ENCODE measurements at places on chromosomes 6 and 20.

- DNase-seq: peak; percentile 29
Observed at GRCh38 chr6:140921366-140922226, 1211.1 kb upstream of the GJE1 start.

GRCh38 chr20:38937978-38938473 lies 11.8 kb downstream of the FAM83D start:
- DNase-seq: no peak

DNA sequence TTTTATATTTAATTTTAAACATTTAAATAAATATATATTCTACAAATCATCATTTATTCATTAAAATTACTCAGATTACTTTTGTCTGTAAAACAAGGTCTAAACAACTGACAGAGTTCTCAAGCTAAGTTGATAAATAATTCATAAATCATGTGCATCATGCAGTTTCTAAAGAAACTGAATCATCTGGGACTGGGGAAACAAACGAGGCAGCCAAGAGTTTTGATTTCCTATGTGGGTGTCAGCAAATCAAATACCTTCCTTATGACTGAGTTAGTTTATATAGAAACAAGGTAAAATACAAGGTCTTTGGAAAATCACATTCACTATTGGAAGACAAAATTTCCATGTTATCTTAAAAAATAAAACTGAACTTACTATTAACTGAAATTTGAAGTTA lies 149.9 kb upstream of the BEND6 start:
- DNase-seq: no peak

- DNase-seq: no peak
Observed at GRCh38 chr20:20363799-20364592, 3.9 kb upstream of the INSM1 start.

DNA sequence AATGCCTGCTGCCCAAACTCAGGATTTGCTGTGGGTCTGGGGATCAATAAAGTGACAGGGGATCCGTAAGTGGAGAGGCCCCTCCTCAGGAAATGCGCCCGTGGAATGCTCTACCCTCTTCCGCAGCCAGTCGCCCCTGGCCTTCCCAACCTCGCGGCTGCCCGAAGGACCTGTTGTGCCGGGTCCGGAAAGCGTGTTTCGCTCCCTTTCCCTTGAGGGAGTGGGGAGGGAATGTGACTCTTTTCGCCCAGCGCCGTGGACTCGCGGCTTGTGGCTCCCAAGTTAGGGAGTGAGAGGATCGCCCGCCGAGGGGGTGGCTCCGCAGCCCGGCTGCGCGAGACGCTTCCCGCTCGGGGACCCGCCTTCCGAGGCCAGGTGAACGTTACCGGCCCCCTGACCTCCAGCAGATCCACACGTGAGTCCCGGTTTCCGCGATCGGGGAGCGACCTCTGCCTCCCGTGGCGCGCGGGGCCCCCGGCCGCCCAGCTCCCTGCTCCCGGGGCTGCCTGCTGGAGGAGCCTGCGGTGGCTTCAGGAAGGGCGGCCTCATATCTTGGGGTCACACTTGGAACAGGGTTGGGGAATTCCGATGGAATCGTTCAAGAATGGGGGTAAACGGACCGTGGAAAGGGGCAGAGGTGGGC lies 666 bp downstream of the TPD52L1 start:
- DNase-seq: no peak

DNA sequence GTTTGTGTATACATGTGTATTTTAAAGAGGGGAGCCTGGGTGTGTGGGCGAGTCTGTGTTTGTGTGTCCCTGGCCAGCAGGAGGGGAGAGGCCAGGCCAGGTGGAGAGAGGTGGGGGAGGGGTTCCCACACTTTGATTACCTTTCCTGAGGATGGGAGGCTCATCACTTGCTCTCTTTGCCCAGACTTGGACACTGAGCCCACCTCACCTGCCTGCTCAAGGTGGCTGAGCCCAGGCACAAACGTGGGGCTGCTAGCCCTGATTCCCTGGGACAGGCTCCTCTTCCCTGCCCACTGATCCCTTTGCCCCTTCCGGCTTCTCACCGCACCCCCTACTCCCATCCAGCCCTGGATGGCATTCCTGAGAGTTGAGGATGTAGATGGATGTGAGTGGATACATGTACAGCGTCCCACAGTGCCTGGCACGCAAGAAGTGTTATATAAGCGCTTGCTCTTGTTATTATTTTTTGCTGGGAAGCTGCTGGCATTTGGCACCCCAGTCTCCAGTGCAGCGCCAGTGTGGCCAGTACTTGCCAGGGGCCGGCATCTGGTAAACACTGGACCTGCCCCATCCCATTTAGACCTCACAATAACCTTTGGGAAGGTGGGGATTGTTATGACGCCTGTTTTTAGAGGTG lies 2.7 kb downstream of the CEBPB start:
- DNase-seq: no peak

- DNase-seq: no peak
Observed at GRCh38 chr6:63437058-63437457, 117.3 kb upstream of the LGSN start.

GRCh38 chr20:56439771-56440291 lies 27.8 kb downstream of the CASS4 start:
- no peak for DNase-seq

- no peak for DNase-seq
Observed at GRCh38 chr6:82408952-82409431, 45.4 kb downstream of the TPBG start.

DNA sequence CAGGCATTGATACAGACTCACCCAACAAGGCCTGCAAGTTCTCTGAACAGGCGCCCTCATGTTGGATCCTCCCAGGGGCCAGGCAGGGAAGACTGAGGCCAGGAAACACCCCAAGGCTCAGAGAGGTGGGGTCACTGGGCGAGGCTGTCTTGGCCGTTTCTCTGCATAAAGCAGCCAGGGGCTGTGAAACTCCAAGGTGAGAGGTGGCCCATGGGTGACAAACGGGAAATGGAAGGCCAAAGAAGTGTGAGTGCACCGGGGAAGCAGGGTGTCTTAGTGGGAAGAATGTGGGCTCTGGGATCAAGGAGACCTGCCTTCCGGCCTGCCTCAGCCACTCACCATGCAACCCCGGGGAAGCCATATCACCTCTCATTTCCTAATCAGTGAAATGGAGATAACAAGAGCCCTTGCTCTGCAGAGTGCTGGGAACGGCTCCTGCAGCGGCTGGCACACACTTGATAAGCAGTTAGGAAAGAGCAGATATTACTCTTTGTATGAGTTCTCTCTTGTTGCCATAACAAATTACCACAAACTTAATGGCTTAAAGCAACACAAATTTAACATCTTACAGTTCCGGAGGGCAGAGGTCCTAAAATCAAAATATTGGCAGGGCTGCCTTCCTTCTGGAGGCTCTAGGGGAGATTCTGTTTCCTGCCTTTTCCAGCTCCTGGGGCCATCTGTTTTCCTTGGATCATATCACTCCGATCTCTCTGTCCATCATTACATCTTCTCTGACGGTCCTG lies 168.6 kb downstream of the NFATC2 start:
- DNase-seq: no peak

DNA sequence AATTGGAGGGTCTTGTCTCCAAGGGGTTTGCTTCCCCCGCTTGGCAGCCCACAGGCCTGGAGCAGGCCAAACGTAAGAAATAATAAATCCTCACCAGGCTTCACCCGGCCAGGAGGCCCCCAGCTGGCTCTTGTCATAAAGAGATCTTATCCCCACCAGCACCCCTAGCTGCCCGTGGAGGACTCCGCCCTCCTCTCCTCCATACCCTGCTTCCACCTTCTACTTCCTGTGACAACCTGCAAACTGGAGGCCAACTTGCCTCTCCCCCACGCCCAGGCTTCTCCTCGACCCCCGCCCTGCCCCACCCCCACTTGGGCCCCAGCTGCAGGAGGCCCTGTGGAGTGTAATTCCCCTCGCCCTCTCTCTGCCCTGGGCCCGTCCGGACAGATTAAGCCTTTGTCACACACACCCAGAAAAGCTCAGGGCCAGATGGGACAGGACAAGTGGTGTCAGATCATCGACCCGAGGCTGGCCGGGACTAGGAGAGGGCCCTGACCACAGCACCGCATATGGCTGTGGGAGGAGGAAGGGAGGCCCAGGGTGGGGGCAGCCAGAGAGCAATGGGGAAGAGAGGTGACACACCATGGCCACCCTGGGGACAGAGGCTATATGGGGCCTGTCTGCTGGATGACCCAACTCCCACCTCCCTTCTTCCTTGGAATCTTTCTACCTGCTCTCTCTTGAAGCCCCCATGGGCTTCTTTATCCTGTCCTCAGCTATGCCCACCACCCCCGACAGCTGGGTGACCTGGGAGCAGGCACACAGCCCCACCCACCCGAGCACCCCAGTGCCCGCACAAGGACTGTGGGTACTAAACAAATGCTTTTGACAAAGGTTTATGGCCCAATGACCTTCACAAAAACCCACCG lies 3.9 kb downstream of the NOL4L start:
- no peak for DNase-seq

DNA sequence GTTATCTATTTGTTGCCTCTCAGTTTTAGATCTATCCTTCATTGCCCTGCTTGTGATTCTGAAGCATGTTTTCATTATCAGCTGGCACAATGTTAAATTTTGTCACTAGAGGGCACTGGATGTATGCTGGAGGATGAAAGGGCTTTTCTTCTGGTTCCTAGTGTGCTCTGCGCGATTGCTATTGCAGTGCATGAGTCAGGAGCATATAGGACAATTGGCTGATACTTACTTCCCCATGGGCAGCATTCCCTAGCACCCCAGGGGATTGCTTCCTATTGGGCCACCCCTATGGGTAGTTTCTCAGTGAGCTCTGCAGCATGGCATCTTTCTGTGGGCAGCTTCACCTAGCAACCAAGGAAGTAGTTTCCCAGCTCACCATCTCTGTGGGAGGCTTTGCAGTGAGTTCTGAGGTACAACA lies 280.3 kb upstream of the SYNCRIP start:
- peak; percentile 33 for DNase-seq

GRCh38 chr20:19428324-19428723 lies 215.9 kb downstream of the SLC24A3 start:
- DNase-seq: no peak

- no peak for DNase-seq
Observed at GRCh38 chr6:108476847-108477430, 83.8 kb upstream of the FOXO3 start.

- DNase-seq: peak; percentile 59
Observed at GRCh38 chr6:14146506-14147096, 29.0 kb downstream of the CD83 start.

- no peak for DNase-seq
Observed at GRCh38 chr6:119012521-119012920, 65.9 kb downstream of the FAM184A start.

DNA sequence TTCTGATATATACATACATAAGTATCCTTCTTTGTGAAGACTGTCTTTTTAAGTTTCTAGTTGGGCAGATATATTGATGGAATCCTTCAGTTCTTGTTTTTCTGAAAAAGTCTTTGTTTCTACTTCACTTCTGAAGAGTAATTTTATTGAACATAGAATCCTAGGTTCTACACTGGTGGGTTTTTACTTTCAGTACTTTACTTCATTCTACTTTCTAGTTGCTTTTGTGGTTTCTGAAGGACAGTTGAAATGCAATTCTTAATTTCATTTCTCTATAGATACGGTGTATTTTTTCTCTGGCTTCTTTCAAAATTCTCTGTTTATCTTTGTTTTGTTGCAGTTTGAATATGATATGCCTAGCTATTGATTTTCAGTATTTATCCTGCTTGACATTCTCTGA lies 105.3 kb downstream of the HMGCLL1 start:
- DNase-seq: no peak

DNA sequence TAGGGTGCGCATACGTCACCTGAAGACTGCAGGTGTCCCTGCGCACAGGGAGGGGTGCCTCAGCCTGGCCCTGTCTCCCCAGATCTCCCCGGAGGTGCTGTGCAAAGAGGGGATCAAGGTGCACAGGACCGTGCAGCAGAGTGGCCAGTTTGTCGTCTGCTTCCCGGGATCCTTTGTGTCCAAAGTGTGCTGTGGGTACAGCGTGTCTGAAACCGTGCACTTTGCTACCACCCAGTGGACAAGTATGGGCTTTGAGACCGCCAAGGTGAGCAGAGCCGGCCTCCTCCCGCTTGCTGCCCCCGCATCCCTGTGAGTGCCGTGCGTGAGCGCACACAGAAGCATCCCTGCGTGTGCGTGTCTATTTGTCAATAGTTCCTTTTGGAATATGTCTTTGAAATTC lies 150.7 kb downstream of the DTNBP1 start:
- no peak for DNase-seq

DNA sequence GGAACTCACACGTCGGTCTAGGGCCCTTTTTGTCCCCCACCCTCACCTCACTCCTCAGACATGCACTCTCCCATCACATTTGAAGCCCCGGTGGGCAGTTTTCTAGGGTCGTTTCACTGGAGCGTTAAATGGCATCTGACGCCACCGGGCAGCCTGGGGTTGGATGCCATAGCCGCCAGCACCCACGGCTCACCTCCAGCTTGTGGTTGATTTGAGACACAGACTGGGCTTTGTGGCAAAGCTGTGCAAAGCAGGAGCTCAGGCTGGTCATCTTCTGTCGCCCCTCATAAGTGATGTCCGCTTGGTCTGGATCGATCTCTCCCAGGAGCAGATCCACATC lies 530 bp downstream of the GOPC start:
- DNase-seq: peak; percentile 48

- DNase-seq: no peak
Observed at GRCh38 chr6:20630136-20630535, 95.9 kb downstream of the CDKAL1 start.

- no peak for DNase-seq
Observed at GRCh38 chr6:75201901-75202672, 3.8 kb downstream of the COL12A1 start.

- DNase-seq: no peak
Observed at GRCh38 chr6:170289180-170289931, 1.5 kb downstream of the DLL1 start.

GRCh38 chr6:37897818-37898515 lies 78.4 kb downstream of the ZFAND3 start:
- DNase-seq: no peak
